Endothelial cell (in vitro differentiated cells): ENCODE measurements at places on chromosomes 5 and 9.

DNA sequence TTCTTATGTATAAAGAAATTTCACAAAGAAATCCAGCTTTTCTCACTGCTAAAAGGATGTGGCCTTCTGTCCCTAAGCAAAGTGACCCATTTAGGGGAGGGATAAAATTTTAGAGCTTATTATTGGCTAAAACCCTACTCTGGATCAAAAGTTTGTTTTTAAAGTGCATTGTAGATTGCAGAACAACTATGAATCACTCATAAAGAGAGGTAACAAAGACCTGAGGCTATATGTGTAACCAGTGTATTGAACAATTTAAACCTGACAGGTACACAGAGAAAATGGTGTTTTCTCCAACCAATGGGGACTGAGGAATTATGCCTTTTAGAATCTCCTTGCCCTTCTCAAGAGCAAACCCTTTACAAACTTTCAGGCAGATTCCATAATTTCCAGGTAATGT is 86.6 kb downstream of the MUSK start:
- no peak for DNase-seq

- no peak for DNase-seq
Measured at GRCh38 chr5:123997462-123998215, 485.7 kb downstream of the CSNK1G3 start.

GRCh38 chr5:147887026-147887627 is 8.6 kb downstream of the SCGB3A2 start:
- DNase-seq: peak; percentile 28

- no peak for DNase-seq
Measured at GRCh38 chr9:21015995-21016394, 15.4 kb downstream of the HACD4 start.

GRCh38 chr5:32790411-32790951 is 79.4 kb downstream of the NPR3 start:
- DNase-seq: no peak

- DNase-seq: no peak
Measured at GRCh38 chr5:133936651-133937015, 31.8 kb downstream of the C5orf15 start.

DNA sequence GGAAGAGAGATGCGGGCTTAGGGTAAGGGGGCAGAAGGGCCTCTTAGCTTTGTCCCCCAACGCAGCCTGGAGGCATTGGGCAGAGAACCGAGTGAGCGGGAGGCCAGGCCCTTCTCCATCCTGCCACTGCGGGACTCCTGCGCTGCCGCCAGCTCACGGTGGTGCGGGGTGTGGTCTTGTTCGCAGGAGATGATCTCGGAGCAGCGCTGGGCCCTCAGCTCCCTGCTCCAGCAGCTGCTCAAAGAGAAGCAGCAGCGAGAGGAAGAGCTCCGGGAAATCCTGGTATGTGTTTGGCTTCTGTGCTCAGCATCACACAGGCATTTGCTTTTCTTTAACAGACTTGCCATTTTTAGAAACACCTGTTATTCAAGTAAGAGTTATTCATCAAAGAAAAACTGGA is 41.3 kb downstream of the LRSAM1 start:
- no peak for DNase-seq

DNA sequence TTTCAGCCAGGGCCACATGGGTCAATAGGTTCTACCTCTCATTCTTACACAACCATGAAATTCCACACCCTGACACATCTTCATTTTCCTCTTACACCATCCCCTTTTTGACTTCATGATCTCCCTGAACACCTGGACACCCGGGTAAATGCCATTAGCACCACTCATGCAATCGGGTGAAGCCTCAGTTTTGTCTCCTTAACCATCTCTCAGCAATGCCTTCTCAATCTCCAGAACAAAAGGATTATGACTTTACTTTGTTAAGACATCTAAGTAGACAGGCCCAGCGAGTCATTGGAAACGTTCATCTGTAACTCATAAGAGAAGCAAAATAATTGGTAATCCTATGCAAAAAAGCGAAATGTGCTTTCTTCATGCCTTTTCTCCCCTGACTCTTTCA is 49.9 kb downstream of the ADAMTS12 start:
- no peak for DNase-seq

GRCh38 chr9:90552317-90552716 is 90.3 kb downstream of the DIRAS2 start:
- no peak for DNase-seq

GRCh38 chr9:113817171-113817570 is 58.9 kb upstream of the ZNF618 start:
- DNase-seq: no peak

DNA sequence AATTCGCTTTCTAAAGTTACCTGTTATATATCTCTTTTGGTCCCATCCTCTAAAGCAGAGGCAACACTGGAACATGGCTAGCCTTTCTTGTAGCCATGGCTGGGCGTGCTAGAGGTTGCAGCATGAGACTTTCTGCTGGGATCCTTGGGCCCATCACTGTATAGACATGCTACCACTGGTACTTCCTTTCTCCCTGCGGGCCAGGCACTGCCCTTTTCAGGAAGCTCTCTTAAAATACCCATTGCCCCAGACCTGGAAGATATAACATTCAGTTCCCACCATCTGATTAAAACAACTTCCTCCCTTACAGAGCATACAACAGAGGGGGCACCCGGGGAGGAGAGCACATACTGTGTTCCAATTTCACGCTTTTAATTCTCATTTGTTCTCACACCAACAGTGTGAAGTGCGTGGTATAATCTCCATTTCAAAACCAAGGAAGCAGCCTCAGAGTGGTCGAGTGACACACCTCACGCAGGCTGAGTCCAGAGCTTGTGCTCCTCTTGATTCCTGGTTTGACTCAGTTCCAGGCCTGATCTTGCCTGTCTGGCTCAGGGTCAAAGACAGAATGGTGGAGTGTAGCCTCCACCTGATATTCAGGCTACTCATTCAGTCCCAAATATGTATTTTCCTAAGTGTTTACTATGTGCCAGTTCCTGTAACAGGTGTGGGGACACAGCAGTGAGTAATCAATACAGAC is 22.6 kb downstream of the PTGS1 start:
- peak; percentile 0 for DNase-seq

DNA sequence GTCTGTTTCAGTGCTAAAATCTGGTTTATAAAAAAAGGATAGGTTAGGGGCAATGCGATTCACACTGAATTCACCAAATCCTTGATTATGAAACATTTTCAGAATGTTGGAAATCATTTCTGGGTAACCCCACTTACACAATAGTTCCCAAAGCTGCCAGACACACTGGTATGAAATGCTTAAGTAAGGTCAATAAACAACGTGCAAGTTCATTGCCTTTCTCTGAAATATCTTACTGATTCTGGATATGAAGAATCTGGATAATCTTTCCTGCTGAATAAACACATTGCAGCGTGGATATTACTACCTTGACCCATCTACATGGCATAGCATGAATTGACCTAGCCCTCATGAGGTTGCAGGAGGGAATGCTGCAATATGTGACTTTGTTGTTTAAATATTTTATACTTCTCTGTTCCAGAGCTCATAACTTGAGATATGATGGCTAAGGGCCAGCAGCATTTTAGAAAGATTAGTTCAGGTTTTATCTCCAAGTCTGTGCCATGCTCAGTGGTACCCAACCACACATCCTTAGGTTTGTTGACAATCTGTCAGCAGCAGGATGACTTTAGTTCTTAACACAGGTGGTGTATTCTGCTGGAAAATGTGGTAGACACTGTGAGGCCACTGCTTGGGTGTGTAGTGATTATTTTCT is 121.0 kb downstream of the NREP start:
- no peak for DNase-seq

DNA sequence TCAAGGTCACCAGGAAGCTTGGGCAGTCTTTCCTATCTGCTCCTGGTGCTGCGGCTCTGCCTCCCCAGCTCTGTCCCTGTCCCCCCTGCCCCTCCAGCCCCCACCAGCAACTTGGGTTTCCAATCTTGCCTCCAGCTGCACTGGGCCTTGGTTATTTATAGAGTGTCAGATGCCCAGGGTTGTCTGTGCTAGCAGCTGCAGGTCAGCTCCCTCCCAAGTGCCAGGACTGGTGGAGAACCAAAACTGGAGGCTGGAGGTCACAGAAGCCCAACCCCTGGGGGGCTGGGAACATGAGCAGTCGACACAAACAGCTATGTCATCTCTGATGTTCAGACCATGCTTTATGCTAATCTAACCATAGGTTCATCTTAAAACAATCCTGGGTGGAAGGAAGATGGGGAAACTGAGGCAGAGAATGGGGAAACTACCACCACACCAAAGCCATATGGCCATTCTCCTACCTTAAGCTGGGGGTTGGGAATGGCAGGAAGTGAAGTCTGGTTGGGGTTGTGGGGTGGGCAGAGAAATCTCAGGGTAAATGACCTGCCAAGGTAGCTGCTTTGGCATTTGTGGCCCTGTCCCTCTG is 1.7 kb downstream of the TPM2 start:
- DNase-seq: no peak

- DNase-seq: no peak
Measured at GRCh38 chr5:79743846-79744605, 54.4 kb downstream of the CMYA5 start.

- no peak for DNase-seq
Measured at GRCh38 chr9:70466976-70467561, 52.6 kb upstream of the KLF9 start.

- no peak for DNase-seq
Measured at GRCh38 chr5:150264667-150265603, 24.6 kb downstream of the CAMK2A start.

GRCh38 chr9:29211003-29211579 is 1637.8 kb upstream of the C9orf72 start:
- DNase-seq: no peak

DNA sequence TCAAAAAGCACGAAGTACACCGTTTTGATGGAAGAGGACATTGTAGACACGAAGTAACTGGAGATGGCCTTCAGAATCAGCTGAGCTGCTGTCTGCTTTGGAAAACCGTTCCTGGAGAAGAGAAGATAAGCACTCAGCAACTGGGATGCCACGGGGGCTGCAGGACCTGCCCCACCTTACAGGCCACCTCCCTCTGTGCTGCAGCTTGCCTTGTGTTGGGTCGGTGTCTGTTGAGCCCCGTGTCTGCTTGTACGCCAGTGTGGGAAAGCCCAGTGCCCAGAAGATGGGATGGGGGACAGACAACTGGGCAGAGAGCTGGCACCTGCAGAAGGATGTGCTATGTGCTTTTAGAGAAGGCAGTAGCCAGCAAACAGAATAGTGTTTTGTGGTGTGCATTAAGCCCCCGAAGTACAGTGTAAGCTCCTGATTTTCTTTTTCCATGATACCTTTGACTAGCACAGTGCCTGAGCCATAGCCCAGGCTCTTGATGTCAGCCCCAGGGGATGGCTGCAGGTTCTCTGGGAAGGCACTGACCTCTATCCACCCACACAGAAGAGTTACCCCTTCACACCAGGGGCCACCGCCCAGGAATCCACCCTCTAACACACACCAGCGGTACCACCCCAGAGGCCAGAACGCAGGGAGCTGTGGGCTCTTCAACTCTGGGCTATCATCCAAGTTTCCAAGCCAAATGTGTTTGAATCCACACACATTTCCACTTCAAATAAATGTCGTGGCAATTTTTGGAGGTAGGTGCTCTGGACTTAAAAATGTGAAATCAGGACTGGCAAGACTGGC is 63.8 kb downstream of the MACROH2A1 start:
- no peak for DNase-seq

- DNase-seq: no peak
Measured at GRCh38 chr9:88740844-88741243, 205.9 kb downstream of the NXNL2 start.

- no peak for DNase-seq
Measured at GRCh38 chr9:20111173-20111843, 322.5 kb upstream of the SLC24A2 start.

- DNase-seq: peak; percentile 53
Measured at GRCh38 chr9:98709968-98710965, 1.5 kb upstream of the GABBR2 start.

- DNase-seq: no peak
Measured at GRCh38 chr9:134607971-134608370, 33.6 kb upstream of the COL5A1 start.

DNA sequence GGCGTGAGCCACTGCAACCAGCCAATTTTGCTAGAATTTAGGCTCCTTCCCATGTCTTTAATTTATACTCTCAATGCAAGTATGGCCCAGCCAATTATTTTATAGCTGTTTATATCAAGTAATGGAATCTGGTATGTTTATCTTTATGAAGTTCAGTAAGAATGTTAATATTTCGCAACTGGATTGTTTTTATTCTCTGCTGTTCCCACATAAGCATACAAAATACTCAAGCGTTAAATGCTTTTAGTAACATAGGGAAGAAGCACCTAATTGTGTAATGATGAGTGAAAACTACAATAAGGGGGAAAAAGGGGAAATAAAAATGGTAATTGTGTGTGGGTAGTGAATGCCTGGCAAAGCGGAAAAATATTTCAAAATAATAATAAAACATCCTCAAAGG is 21.3 kb downstream of the PWWP2A start:
- DNase-seq: no peak

- DNase-seq: no peak
Measured at GRCh38 chr9:117153021-117153420, 261.8 kb downstream of the ASTN2 start.

GRCh38 chr9:71121275-71122021 is at the start of gene TRPM3:
TRPM3 (minus strand) TSS chr9:71121621; CDS start chr9:71121354, 267 bp downstream.
- DNase-seq: no peak

GRCh38 chr5:123422433-123423277 is 548 bp downstream of the CEP120 start:
- no peak for DNase-seq

GRCh38 chr5:59321642-59322041 is 571.9 kb downstream of the PDE4D start:
- no peak for DNase-seq

GRCh38 chr5:83433891-83434290 is 37.7 kb upstream of the VCAN start:
- no peak for DNase-seq

DNA sequence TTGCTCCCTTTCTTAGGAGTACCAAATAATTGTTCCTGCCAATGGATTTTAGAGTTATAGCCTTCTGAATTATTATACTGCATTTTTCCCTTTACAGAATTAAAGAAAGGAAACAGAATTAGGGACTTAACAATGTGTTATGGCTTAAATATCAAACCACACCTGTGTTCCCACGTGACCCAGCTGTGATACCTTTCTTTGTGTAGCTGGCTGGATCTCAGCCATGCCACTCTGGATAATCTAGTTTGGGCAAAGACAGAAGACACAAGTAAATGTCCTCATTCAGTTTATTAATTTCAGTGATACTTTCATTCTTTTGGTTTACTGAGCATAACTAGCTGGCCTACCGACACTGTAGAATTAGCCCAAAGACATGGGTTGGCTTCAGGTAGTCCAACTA is 417.2 kb upstream of the ADAMTS16 start:
- no peak for DNase-seq

- no peak for DNase-seq
Measured at GRCh38 chr5:104778-105296, 12.9 kb downstream of the PLEKHG4B start.

DNA sequence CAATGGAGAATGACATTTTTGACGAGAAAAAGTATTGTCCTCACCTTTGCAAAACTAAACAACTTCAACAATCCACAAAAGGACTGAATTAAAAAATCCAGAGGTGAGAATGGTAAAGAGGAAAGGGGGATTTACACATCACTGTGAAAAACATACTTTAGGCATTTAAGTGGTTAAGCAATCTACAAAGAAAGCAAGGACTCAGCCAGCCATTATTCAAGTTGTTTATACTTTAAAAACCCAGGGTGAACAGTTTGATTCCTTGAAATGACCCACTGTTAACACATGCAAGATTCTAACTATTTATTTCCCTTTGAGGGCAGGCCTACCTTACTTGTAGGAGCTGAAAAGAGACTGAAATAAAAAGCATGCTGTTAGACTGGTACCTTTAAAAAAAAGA is 29.3 kb downstream of the TUT7 start:
- no peak for DNase-seq

GRCh38 chr5:96614110-96614691 is 48.0 kb upstream of the CAST start:
- DNase-seq: peak; percentile 55
